Muscle of back (tissue), 13 donors: ENCODE measurements at places on chromosomes 4 and X.

GRCh38 chr4:76061982-76062381, 12.5 kb upstream of the ART3 start:
- no peak for DNase-seq

DNA sequence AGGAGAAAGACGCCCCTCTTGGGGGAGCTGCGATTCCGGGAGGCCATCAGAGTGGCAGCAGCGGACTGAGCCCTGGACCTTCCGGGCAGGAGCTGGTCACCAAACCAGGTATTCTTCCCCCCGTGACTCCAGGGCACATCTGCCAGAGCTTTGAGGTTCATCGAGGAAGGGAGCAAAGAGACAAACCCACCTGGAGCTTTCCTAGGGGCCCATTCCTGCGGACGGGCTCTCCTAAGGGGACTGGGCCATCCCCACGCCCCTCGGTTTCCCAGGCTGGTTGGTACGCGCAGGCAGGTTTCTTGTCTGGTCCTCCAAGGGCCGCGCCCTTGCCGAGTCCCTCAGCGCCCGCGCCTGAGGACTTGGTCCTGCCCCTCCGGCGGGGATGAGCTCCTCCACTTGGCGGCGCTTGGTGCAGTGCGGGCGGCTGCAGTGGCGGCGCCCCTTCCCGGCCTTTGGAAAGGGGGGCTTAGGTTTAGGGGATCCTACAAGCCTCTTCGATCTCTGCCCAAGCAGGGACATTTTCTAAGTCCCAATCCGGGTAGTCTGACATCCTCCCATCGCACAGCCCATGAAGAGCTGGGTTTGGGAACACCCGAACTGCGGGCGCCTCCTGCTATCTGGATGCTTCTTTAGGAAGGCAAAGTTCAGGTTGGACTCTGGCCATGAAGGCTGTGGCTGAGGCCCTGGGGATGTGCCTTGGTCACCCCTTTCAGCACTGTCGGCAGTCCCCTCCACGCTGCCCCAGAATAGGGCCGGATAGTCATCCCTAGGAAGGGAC, 538 bp downstream of the STBD1 start:
- DNase-seq = peak; percentile 28

DNA sequence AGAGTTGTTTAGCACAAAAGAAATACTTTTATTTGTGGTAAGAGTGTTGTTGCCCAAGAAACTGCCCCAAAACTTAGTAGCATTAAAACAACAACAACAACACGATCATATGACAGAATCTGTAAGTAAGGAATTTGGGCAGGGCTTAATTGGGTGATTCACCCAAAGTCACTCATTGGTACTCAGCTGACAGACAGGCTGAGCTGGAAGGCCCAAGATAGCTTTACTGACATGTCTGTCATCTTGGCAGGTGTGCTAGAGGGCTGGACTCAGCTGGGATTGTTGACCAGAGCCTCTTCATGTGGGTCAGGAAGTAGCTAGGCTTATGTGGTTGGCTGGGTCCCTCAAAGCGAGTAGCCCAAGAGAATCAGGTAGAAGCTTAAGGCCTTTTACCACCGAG, 52.3 kb downstream of the KIAA0232 start:
- DNase-seq = no peak

- no peak for DNase-seq
These were observed 270.3 kb upstream of the CTSO start for GRCh38 chr4:156223985-156224384.

- no peak for DNase-seq
These were observed 507.7 kb downstream of the ZIC3 start for GRCh38 chrX:138073626-138074025.
